ENCODE measurements at places on chromosomes 2 and 18.

GRCh38 chr2:181074457-181074856, 94.1 kb downstream of the UBE2E3 start:
- no peak for DNase-seq

DNA sequence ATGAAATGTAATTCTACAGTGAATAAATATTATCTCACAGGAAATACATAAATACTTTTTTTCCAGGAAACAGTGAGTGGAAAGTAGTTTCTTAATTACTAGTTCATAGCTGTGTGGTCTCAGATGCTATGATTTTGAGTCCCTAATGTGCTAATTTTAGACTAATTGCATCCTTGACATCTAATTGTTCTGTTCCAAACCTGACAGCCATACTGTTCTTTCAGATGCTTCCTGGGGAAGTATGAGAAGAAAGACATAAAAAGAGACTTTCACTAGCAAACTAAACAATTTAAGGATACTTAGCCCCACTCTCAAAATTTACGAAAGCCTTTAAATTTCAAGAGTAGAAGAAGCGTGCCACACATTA, 350.9 kb upstream of the CDH20 start:
- no peak for DNase-seq

DNA sequence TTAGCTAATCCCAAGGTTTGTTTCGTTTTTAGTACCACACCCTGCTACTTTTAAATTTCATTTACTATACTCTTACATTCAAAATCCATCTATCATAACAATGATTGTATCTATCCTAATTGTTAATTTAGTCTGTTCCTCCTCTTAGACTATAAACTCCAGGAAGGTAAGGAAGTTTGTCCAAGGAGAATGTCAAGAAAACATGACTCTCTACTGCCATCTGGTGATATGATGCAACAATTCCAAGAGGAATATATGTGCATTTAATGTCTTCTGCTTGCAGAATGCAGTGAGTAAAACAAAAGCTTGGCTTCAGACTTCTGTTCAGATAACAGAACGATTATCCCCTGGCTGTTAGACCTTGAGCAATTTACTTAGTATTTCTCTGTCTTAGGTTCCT, 1267.1 kb downstream of the LRP1B start:
- no peak for DNase-seq

- DNase-seq = no peak
Measured at GRCh38 chr2:62391696-62392095, 114.3 kb downstream of the TMEM17 start.

DNA sequence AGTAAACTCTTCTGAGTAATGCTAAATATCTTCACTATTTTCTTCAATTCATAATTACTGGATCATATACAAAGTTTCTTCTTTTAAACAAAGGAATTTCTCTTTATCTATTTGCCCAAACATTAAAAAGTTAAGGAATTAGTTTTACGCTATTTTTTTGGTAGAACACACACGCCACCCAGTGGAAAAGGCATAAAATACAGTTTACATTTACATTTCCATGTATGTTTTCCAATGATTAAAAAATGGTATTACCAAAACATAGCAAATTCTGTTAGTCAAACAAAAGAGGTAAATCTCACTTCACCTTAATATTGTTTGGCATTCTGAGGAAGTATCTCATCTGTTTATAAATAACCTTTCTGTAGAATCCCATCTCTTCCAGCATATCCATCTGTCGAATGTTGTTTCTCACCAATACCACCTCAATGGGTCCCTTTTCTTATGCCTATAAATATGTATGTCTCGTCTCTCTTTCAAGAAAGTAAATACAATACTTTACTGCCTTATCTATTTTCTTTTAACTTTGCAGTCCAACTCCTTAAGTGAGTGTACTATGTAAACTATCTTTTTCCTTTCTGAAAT, 7.2 kb downstream of the BOLL start:
- DNase-seq = no peak
